ENCODE measurements at places on chromosomes 1 and 21.

GRCh38 chr1:19391596-19391981 lies 79.5 kb downstream of the SLC66A1 start:
- DNase-seq: no peak

DNA sequence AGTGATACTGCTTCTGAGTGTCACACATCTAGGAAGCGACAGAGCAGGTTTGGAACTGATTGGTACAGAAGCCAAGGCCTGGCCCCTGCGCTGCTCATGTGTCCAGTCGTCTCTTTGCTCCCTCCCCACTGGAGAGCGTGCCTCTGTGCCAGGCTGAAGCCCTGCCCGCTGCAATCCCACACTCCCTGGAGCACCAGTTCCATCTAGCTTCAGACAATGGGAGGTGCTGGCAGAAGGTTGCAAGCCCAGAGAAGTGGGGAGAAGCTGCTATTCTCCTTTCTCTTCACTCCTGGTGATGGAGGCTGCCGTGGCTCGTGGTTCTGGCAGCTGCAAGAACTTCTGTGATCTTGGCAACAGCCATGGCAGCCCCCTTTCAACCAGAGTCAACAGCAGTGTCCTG lies 250.9 kb downstream of the MATN1 start:
- DNase-seq: no peak

DNA sequence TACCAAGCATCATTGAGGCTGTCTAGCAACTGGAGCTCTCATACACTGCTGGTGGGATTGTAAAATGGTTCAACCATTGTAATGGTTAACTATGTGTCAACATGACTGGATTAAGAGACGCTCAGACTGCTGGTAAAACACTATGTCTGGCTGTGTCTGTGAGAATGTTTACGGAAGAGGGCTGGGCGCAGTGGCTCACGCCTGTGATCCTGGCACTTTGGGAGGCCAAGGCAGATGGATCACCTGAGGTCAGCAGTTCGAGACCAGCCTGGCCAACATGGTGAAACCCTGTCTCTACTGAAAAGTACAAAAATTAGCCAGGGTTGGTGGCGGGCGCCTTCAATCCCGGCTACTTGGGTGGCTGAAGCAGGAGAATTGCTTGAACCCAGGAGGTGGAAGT lies 4.8 kb upstream of the FCRLA start:
- DNase-seq: no peak

- no peak for DNase-seq
Observed at GRCh38 chr1:35524106-35524505, 33.1 kb downstream of the KIAA0319L start.

GRCh38 chr1:248696774-248697173 lies 5.8 kb downstream of the OR14I1 start:
- DNase-seq: no peak

GRCh38 chr1:58621391-58621790 lies 44.3 kb upstream of the TACSTD2 start:
- DNase-seq: no peak

DNA sequence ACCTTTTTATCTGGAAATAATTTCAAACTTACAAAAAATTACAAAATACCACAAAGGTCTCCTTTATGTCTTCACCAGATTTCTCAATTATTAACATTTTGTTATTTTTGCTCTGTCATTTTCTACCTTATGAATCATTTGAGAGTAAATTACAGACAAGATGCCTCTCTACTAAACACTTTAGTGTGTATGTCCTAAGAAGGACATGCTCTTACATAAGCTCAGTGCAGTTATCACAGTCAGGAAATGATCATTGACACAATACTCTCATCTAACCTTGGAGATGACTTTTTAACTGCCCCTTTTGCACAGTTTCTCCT lies 378.9 kb upstream of the RUNX1 start:
- no peak for DNase-seq

DNA sequence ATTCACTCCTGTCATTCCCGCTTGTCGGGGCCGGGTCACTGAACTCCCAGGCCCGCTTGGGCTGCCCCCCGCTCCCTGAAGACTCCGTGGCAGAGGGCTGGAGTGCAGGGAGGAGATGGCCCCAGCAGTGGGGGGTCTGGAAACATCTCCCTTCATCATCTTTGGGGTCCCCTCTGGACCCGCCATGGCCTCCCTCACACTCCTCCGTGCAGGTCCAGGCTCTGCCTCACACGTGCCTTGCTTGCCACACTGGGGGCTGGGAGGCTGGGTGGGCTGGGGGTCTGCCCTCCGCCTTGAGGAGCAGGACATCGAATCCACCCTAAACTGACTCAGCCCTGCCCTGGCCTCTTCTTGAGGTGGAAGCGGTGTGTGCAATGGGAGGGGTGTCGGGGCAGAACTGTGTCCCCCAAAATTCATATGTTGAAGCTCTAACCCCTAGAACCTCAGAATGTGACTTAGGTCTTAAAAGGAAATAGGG lies 35.2 kb downstream of the POFUT2 start:
- no peak for DNase-seq

GRCh38 chr1:34426325-34426896 lies 249.7 kb downstream of the C1orf94 start:
- no peak for DNase-seq

- no peak for DNase-seq
Observed at GRCh38 chr1:24481843-24482610, 20.6 kb upstream of the RCAN3 start.

All from 8988T (cell line).